ENCODE measurements at places on chromosomes 16 and 17. TPM values are rescaled to one million over a fixed set of nuclear protein-coding genes. Genes with fewer than 3 reads are reported as not detected.

DNA sequence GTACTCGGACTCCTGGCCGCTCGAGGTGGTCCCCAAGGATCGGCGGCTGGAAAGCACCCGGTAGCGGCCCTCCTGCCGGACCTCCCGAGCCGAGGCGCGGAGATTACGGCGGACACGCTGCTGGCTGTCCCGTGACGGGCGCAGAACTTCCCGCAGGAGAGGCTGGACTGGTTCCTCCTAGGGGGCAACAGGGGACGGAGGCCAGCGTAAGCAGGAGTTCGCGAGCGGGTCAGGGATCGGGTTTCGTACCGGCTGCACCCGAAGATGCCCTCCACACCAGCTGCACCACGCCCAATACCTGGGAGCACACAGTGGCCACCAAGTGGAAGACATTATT lies 341 bp downstream of the SLC7A6OS start:
- no peak for DNase-seq

GRCh38 chr17:77957235-77957856 lies 1.2 kb upstream of the TNRC6C start:
- DNase-seq = no peak

DNA sequence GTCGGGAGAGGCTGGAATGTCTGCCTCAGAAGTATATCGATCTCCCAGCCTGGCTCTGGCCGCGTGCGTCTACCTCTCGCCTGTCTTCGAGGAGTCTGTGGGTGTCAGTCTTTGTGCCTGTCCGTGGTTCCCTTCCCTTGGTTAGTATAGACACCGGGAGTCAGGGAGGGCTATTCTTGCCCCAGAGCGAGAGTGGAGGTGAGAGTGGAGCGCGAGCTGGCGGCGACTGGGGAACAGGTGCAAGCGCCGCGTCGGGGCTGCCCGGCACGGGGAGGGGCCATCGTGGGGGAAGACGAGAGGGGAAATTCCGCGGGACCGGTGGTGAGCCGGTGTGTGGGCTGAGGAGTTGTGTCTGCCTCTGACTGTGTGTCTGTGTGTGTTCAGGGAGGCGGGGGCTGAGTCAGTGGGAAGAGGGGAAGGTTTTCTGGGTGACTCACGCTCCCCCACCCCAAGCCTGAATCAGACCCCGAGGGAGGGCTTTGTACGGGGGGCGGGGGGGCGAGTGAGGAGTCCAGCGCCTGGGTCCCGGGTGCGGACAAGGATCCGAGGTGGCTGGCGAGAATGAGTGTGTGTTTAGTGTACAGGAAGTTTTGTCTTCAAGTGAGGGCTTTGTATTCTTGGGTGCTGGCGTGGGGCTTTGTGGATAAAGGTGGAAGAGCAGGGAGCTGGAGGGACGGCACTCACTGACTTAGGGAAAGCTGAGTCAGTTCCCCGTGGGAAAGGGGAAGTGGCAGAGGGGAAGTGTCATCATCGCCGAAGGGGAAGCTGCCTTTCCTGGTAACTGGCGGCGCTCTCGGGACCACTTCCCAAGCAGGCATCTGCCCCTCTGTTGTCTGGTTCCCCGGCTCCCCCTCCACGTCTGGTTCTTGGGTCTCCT lies 8.6 kb downstream of the KDM6B start:
- DNase-seq = peak; percentile 94

DNA sequence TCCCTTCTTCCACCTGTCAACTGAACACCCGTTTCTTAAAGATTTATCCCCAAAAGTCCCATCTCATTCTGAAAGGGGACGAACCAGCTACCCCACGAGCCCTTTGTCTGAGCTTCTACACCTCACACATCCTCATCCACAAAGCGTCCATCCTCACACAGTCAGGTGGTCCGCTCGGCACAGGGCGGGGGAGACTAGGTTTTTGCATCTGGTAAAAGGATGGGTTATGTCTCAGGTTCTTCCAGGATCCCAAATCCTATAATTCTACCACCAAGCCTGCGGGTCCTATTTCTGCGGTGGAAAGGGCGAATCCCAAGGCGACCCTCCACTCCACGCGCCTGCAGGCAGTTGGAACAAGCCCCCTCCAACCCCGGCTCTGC lies 458 bp downstream of the GFOD2 start:
- no peak for DNase-seq

DNA sequence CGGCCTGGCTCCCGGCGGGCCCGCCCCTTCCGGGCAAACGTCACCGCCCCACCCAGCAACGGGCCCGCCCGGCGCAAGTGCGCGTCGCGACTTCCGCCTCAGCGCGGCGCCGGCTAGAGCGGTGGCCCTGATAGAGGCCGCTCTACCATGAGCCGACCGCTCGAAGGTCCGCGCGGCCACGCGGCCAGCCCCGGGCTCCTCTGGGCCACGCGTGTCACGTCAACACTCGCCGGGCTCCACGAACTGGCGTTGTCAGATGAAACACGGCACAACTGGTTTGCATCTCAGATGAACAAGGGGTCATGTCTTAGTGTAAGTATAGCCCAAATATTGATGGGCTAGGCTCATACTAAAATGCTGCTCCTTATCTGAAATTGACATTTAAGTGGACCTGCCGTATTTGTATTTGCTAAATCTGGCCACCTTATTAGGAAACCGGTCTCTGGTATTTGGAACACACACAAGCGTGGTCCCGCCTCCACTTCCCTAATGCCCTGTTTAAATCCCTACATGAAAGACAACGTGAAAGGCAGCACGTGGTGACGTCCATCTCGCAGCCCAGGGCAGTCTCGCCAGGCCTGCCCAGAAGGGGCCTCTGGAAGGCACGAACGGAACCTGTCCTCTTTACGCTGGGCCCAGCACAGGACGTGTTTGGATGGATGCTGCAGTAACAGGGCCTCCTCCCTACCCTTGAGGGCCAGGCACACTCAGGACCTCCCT lies at the start of gene ZNF598:
TSS of gene ZNF598 (minus strand) at position 31 of the 720 bp plus-strand sequence.
- DNase-seq = no peak

GRCh38 chr17:55845385-55845784 lies 94.5 kb downstream of the PCTP start:
- peak; percentile 81 for DNase-seq

DNA sequence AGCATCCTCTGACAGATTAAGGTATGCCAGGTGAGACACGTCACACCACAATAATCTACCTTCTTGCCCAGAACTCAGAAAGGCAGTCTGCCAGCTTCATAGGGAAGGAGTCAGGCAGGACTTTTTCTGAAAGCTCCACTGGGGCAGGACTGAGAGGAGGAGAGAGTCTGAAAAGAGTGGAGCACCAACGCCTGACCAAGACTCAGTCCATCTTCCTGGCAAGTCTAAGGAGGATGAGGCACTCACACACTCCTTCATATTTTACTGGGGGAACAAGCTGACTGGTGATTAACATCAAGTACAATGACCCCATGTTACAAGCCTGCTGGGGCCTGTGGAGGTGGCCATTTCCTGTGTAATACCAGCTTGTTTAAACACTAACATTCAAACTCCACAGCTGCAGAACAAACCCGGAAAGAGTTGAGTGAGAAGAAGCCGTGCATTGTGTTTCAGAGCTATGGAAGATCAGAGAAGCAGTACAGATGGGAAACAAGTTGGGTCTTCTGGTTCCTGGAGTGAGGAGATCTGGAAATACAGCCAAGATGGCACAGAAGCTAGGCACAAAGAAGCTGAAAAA lies 122.4 kb downstream of the HIC1 start:
- no peak for DNase-seq

DNAH17 gene
- 6.7 TPM for total RNA-seq

OR2C1 gene
- total RNA-seq = 0.34 TPM

HOXB9 gene
- total RNA-seq = not detected

SOCS1 gene
- 15.4 TPM for total RNA-seq
